ENCODE measurements at places on chromosomes 1 and 21. TPM values are rescaled to one million over a fixed set of nuclear protein-coding genes. Genes with fewer than 3 reads are reported as not detected.
A peak's percentile ranks its signal among the peaks of the same experiment; 100 is the strongest.

- H3K27me3 ChIP-seq = peaks cover 27% of the 10 kb centered on the region
- peak overlapping the region; percentile 85 for H3K4me3 ChIP-seq
- peak overlapping the region; percentile 93 for H3K27ac ChIP-seq
- H3K36me3 ChIP-seq = peaks cover 7% of the 10 kb centered on the region
- peaks cover 50% of the 10 kb centered on the region for H3K4me1 ChIP-seq
- peak; percentile 82 for DNase-seq
These were observed 572 bp downstream of the ATP1B1 start for GRCh38 chr1:169106921-169107602.

DNA sequence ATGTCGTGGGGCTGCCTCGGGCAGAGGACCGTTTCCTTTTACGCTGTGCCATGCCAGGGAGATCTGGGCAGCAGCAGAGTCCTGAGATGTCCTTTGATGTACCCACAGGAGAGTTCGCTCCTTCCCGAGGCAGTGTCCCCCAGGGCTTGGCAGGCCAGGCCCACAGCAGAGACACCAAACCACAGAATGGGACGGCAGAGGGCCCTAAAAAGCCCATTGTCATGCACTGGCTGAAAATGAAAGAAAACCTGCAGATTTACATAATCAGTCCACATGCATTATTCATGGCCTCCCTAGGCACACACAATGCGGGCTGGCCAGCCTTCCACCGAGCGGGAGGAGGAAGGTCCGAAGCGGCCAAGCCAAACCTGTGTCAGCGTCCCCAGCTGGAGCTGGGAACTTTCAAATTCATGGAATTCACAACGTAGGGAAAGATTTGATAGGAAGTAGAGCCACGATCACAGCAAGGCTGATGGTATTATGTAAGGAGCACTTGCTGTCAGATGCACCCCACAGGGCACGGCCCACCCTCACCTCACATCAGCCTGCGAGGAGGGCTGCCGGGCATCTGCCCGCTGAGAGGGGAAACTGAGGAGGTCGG is 25.3 kb upstream of the EFHD2 start:
- H3K27ac ChIP-seq = no peak overlapping the region
- no peaks in the 10 kb centered on the region for H3K27me3 ChIP-seq
- H3K4me1 ChIP-seq = peaks cover 5% of the 10 kb centered on the region
- H3K36me3 ChIP-seq = no peaks in the 10 kb centered on the region

GRCh38 chr1:26438041-26438440 is 5.9 kb downstream of the DHDDS start:
- no peaks in the 10 kb centered on the region for H3K27me3 ChIP-seq
- peaks cover 11% of the 10 kb centered on the region for H3K4me1 ChIP-seq
- DNase-seq = peak; percentile 10

DNA sequence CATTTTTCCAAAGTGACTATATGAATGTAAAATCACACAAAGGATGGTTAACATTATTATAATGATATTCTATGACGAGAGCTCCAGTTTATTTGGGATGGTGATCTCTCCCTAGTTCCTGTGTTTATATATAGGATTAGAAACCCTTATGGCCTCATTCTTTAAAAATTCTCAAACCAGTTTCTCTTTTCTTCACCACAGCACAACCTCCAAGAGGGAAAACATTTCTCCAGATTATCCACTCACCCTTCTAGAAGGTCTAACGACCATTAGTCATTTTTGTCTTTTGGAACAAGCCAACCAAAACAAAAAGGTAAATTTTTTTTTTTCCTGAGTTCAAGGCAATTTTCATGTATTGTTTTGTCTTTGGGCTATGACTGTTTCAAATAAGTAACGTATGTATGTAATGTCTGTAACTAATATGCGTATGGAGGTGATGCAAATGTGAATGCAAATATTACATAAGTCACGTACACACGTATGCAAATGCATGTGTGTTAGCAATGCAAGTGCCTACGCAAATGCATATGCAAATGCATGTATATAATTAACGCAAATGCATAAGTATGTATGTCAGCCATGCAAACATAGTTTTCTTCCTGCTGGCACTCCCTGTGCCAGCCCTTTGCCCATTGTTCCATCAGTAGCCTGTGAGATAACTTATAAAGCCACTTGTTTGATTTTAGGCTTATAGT is 72.5 kb upstream of the MORC3 start:
- peaks cover 4% of the 10 kb centered on the region for H3K4me1 ChIP-seq
- no peak overlapping the region for H3K4me3 ChIP-seq

DNA sequence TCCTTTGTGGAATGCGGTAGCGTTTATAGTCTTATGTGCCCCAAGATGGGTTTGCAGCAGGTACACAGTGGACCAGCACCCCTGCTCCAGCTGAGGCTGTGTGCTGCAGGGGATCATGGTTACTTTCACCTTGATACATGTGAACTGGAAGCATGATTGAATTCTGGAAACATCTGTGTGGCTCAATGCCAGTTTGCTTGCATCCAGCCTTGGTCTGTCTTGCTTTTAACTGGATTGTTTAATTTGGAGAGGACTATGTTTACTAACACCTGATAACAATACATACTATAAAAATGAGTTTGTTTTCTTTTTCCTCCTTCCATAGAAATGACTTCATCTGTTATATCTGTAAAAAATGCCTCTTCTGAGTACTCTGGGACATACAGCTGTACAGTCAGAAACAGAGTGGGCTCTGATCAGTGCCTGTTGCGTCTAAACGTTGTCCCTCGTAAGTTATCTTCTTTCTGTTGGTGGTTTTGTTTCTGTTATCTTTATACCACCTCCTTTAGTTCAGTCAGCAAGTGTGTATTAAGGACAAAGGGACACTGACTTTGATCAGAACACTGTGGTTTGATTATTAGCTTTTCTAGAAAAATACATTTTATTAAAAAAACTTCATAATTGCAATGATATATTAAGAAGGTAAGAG is 47.7 kb downstream of the CXADR start:
- peaks cover 4% of the 10 kb centered on the region for H3K27me3 ChIP-seq
- no peaks in the 10 kb centered on the region for H3K36me3 ChIP-seq
- no peak overlapping the region for H3K27ac ChIP-seq

DNA sequence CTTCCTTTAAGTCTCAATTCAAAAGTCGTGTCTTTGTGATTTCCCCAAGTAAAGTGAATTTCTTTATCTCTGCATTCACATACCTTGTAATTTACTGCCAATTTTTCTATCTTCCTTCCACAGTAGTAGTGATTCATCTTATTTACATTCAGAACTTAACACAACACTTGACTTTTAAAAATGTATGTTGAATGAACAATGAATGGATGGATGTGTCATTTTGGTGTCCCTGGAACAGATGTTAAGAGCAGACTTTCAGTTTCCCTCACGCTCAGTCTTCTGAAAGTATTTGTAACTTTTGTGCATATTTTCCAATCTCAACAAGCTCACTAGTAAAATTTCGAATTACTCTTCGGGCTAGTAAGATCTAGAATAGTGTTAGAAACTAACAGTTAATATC is 352.0 kb downstream of the HHIPL2 start:
- no peaks in the 10 kb centered on the region for H3K36me3 ChIP-seq
- DNase-seq = no peak
- H3K27me3 ChIP-seq = no peaks in the 10 kb centered on the region
- H3K27ac ChIP-seq = no peak overlapping the region
- H3K4me1 ChIP-seq = no peaks in the 10 kb centered on the region

- no peaks in the 10 kb centered on the region for H3K4me1 ChIP-seq
- no peak overlapping the region for H3K27ac ChIP-seq
- no peaks in the 10 kb centered on the region for H3K27me3 ChIP-seq
- no peak overlapping the region for H3K4me3 ChIP-seq
- H3K36me3 ChIP-seq = no peaks in the 10 kb centered on the region
These were observed 306.9 kb downstream of the ASTN1 start for GRCh38 chr1:176857632-176858031.

DNA sequence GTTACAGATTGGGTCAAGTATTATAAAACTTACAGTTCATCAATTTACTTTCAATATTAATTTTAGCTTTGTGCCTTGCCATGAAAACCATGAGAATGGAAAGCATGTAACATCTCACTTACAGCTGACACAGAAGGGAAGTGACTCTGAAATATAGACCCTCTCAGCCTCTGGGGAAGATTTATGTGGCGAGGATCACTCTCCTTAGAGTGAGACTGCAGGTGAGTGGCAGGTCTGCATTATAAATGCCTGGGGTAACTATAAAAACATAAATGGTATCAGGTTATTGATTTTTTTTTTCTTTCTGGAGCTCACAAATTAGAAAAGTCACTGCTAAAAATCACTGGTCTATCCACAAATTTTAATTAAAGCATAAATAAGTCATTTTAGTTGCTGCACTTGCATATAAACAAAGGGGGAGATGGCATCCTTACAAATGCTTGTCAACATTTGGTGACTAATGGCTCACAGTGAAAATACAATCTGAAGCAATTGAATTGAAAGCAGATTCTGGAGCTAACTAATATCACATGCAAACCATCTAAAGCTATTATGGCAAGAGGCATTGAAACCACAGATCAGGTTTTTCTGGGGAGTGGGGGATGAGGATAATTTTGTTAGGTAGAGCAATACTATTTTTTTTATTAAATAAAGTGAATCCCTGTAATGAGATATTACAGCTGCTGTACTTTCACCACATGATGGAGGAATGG is 200.9 kb downstream of the TM2D1 start:
- no peak for DNase-seq
- H3K4me3 ChIP-seq = no peak overlapping the region
- no peak overlapping the region for H3K27ac ChIP-seq
- no peaks in the 10 kb centered on the region for H3K4me1 ChIP-seq
- no peaks in the 10 kb centered on the region for H3K27me3 ChIP-seq

DNA sequence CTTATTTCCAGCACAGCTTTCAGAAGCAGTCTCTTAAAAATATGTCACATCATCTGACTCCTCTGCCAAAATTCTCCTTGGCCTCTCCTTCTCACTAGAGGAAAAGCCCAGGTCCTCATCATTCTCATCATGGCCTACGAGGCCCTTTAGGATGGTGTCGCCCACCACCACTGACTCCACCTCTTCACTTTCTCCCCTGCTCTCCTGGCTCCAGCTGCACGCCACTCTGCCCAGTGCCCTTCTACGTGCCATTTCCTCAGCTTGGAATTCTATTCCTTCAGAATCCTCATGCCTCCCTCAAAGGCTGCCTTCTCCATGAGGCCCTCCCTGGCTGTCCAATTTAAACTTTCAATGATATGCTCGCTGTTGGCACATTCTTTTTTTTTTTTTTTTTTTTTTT is 25.3 kb upstream of the BTG2 start:
- no peak overlapping the region for H3K27ac ChIP-seq
- H3K27me3 ChIP-seq = peaks cover 16% of the 10 kb centered on the region
- H3K36me3 ChIP-seq = no peaks in the 10 kb centered on the region

DNA sequence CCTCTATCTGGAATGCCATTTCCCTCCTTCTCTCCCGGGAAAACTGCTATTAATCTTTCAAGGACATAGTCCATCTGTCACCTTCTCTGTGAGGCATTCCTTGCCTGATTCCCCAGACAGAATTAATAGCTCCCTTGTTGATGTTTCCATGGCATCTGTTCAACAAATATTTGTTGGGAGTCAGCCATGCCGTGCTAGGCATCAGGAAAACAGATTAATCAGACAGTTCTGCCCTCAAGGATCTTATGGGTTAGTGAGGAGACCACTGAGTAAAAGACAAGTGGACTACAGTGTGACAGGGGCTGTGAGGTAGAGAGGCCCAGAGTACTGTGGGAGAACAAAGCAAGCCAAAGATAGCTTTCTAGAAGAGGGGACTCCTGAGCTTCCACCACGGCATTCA is 11.4 kb upstream of the MAGOH start:
- H3K27ac ChIP-seq = no peak overlapping the region
- peaks cover 23% of the 10 kb centered on the region for H3K4me1 ChIP-seq
- no peak overlapping the region for H3K4me3 ChIP-seq
- H3K27me3 ChIP-seq = no peaks in the 10 kb centered on the region
- no peak for DNase-seq

DNA sequence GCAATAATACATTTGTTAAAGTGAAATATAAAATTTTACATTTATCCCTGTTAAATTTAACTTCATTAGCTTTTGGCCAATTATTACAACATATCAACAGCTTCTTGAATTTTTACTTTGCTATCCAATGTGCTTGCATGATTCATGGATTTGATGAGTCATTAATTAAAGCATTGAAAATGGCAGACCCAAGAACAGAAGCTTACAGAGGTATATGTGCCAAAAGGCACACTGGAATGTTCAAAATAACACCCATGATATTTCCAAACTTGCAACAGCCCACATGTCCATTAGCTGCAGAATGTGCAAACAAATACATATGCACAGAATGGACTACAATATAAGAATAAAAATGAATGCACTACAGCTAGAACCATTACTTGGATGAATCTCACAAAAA is 76.4 kb upstream of the MAN1A2 start:
- H3K36me3 ChIP-seq = no peaks in the 10 kb centered on the region
- no peak for DNase-seq
- no peaks in the 10 kb centered on the region for H3K4me1 ChIP-seq
- H3K27me3 ChIP-seq = no peaks in the 10 kb centered on the region
- H3K4me3 ChIP-seq = no peak overlapping the region
- H3K27ac ChIP-seq = no peak overlapping the region

GRCh38 chr1:90402893-90403849 is 313.9 kb downstream of the BARHL2 start:
- H3K4me1 ChIP-seq = peaks cover 4% of the 10 kb centered on the region
- peak; percentile 23 for DNase-seq
- no peak overlapping the region for H3K27ac ChIP-seq
- no peak overlapping the region for H3K4me3 ChIP-seq

- H3K27ac ChIP-seq = no peak overlapping the region
- H3K4me3 ChIP-seq = no peak overlapping the region
- peaks cover 3% of the 10 kb centered on the region for H3K27me3 ChIP-seq
- peaks cover 3% of the 10 kb centered on the region for H3K4me1 ChIP-seq
These were observed 121.5 kb upstream of the CACHD1 start for GRCh38 chr1:64348270-64348960.

CHAF1B gene
- 2.4 TPM for total RNA-seq

OPTC gene
- total RNA-seq = not detected

NR5A2 gene
- total RNA-seq = not detected

NUDT4B gene
- total RNA-seq = 75.6 TPM

NBPF20 gene
- total RNA-seq = 2.4 TPM

HCN3 gene
- total RNA-seq = 2.9 TPM

CNR2 gene
- not detected for total RNA-seq

Data from osteoblast (primary cell).